ENCODE measurements at places on chromosomes 7 and 10.

DNA sequence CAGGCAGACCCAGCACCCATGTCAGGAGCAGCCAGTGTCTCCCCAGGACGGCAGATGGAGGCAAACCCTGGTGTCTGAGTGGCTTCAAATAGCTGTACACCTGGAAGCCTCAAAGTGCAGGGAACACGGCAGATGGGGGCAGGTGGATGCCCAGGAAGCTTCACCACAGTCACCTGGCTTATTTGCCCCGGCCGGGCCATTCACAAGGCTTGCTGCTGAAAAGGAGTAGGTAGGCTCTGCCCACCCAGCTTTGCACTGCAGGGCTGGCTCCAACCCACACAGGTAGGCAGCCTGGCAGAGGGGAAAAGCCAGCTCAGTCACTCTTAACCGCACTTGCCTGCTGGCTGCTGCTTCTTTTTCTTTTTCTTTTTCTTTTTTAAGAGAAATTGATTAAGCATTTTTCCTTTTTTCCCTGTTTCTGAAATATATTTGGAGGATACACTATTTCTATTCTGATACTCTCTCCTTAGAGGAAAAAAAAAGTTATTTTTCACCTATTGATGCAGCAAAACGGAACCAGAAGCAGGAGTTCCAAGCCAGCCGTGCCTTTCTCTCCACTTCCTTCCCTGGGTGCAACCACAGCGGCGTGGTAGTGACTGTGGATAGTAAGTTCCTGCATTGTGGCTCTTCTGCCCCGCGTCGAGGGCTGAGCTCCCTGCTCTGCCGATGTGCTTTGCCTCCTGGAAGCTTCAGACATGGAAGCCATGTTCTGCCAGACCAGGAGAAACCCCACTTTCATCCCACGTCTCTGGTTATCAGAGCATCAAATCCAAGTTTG, 118.3 kb downstream of the KLF6 start:
- no peak for DNase-seq

DNA sequence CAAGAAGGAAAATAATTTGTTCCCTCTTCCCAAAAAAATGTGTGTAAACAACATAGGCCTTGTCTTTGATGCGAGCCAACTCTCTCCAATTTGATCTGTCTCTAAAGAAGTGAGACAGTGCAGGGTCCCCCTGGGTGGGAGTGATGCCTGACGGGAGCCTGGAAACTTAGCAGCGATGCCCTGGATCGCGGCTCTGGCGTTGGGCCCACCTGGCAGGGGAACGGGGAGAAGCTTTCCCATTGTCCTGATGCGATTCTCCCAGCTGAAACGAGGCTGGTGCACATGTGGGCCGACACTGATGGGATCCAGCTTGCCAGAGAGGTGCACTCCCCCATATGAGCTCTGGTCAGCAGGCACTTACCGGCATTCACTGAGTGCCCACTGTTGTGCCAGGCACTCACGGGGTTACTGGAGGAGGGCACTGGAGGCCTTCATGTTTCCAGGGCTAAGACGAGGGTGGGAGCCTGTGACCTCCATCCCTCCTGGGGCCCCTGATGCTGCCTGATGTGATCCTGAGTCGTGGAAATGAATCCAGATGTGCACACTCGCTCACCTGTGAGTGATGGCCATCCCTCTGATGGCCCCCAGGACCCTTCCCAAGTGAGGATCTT, 132.8 kb downstream of the PTPN20 start:
- no peak for DNase-seq

GRCh38 chr7:88184848-88185304, 35.0 kb downstream of the SRI start:
- no peak for DNase-seq

DNA sequence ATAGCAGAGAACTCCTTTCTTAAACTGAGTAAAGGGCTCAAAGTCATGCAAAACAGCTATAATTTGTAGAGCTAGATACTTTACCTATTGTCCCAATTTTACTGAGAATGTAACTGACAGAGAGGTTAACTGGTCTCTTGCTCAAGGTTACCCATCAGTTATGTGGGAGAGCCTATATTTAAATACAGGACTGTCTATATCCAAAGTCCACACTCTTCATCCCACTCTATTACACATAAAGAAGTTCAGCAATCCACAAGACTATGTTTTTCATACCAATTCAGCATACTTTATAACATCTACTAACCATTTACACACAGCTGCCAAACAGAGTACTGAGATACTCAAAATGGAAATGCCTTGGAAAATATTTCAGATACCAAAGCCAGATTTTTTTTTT, 100.2 kb downstream of the MICU1 start:
- DNase-seq = no peak

DNA sequence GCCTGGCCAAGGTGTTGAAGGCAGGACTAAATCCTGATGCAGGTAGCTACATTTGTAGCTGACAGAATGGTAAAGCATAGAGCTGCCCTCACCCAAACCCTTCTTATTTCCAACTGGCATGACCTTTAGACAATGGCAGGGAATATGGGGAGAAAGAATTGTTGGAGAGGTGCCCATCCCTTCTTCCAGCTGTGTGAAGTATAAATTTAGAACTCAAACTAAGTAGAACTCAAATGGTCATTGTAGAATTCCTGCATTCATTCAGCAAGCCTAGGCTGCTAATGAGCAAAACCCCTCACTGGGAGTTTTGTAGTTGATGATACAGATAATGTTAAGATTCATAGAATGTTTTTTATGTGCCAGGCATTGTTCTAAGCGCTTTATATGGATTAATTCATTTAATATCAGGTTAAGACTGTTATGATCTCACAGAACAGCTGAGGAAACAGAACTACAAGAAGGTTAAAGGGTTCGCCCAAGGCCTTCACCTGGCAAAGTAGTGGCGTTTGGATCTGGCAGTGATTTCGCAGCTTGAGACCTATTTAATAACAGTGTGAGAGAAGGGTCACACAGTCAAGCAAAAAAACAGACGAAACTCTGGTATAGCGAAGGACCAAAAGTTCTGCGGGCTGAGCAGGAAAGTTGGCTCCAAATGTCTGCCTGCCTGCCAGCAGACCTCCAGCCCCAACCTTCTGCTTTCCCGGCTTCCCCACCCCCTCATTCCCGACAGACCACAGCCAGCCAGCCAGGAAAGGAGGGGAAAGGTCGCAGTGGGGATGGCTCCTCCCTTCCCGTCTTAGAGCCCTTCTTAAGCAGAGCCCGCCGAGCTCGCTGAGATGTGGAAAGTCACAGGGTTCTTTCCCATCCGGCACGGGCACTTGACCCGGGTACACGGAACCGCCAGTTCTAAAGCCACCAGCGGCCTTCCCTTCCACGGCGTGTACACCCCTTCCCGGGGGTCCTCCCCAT, 1.6 kb upstream of the HILPDA start:
- DNase-seq = no peak

DNA sequence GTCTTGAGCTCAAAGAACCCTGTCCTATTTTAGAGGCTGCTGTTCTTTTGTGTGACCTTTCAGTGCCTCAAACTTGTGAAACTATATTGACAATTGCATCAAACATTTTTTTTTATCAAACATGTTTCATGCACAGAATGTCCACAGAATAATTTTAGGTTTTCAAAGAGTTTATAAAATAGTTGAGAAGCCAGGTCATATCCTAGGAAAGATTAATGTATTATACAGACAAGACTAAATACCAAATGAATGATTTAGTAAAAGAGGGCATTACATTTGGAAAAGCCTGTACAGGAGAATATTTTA, 67.0 kb downstream of the CDK6 start:
- DNase-seq = no peak

DNA sequence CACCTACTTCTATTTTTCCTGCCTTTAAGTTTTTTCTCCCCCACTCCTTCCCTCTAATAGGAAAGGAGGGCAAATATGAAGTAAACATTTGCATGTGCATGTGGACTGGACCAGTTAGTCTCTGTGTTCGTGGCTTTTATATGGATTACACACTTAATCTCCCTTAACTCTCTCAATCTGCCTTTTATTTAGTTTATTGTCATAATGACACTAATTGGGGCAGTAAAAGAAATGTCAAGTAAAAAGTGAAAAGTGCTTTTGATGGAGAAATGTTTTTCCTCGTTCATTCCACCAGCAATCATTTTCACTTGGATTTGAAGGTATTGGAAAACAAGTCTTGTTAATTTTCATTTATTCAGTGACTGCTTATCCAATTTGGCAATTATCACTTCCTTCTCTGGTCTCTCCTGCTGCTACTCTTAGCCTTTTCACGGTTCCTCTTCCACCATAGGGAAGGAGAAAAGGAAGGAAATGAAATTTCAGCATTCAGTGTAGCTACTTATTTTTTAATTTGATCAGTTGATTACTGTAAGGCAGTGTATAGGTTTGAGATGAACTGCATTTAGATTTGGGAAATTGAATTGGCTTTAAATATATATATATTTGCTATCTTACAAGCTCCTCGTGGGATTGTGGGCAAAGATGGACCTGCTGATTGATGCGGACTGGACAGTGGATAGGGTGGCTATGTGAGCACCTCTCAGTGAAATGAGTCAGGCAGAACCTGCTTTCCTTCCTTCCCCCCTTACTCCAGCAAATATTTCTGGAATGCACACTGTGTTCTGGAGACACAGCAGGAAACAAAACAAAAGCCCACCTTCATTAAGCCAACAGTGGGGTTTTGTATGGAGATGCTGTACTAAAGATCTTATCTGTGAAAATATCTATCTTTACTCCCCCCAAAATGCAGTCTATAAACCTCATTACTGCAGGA, 77.5 kb downstream of the LRRC4 start:
- DNase-seq = no peak

- no peak for DNase-seq
Measured at GRCh38 chr10:117254774-117255735, 14.1 kb downstream of the SLC18A2 start.

- no peak for DNase-seq
Measured at GRCh38 chr7:32068411-32069101, 1.7 kb downstream of the PDE1C start.

- DNase-seq = no peak
Measured at GRCh38 chr7:130152493-130153210, 52.6 kb downstream of the TMEM209 start.

- DNase-seq = no peak
Measured at GRCh38 chr10:14507781-14508180, 177.1 kb upstream of the FRMD4A start.

DNA sequence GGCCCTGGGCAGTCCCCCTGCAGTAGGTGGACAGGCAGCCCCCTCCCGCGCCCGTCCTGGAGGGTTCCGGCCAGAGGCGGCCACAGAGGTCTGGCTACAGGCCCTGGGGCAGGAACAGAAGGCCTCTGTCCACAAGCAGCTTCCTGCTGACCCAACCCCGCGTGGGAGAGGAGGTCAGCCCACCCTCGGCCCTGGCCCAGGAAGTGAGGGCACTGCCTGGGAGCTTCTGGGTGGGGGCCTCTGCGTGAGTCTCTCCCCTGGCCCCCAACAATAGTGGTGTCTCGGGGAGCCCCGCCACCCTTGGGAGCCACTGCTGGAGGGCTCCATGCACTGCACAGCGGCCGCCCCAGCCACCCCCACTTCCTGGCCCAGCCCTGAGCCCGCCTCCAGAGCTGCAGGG, 4.7 kb downstream of the MICALL2 start:
- DNase-seq = no peak

- DNase-seq = no peak
Measured at GRCh38 chr10:58239561-58240169, 28.0 kb downstream of the IPMK start.
